ENCODE measurements at places on chromosomes 7 and 10.
A peak's percentile ranks its signal among the peaks of the same experiment; 100 is the strongest.

DNA sequence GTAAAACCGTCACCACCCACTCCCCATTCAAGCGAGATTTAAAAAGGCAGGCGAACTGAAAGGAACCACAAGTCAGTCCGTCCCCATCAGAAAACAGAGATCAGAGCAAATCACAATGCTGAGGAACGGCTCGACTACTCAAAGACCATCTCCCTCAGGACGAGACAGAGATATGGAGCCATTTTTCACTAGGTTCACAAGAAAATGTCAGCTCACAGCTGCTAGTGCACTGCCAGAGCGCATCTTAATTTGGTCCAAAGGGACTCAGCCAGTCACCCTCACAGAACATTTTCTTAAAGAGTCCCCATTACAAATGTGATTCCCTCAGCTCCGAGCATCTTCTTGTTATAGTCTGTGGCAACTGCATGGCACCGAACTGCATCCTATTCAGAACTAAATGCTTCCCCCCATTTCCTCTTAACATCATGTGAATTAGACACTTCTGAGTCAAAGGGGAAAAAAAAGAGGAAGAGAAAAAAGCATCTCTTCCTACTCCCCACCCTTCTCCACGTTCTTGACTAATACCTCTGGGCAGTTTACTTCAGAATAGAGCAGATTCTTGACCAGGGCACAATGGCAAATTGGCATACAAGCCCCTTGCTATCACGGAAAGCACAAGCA lies 683.9 kb downstream of the MAGI2 start:
- DNase-seq, result no peak

GRCh38 chr7:40099837-40100236 lies 34.6 kb downstream of the MPLKIP start:
- no peak for DNase-seq

DNA sequence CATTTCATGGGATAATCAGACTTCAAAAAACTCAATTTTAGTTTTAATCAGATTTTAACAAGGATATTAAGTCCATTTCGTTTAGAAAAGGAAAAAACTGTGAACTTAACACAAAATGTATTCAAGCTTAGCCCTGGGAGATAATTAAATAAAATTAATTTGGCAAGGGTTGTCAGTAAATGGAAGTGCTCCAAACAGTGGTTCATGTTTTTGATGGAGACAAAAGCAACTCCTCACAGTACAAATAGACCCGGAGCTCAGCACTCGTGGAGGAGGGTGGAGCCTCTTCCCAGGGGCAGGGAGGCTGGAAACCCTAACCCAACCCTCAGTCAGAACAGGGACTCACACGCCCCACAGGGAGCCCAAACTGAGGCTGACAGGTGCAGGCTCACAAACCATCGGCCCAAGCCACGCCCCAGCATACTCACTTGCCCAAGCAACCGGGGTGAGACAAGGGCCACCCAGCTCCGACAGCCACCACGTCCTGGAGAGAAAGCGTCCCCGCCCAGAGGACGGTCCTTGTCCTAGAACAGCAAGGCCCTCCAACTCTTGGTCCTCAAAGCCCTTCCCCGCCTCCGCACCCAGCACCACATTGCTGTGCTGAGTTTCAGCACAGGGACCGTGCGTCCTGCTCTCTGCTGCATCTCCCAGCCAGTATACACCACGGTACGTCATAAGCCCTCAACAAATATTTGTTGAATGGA lies 39.8 kb downstream of the MAD1L1 start:
- no peak for DNase-seq

DNA sequence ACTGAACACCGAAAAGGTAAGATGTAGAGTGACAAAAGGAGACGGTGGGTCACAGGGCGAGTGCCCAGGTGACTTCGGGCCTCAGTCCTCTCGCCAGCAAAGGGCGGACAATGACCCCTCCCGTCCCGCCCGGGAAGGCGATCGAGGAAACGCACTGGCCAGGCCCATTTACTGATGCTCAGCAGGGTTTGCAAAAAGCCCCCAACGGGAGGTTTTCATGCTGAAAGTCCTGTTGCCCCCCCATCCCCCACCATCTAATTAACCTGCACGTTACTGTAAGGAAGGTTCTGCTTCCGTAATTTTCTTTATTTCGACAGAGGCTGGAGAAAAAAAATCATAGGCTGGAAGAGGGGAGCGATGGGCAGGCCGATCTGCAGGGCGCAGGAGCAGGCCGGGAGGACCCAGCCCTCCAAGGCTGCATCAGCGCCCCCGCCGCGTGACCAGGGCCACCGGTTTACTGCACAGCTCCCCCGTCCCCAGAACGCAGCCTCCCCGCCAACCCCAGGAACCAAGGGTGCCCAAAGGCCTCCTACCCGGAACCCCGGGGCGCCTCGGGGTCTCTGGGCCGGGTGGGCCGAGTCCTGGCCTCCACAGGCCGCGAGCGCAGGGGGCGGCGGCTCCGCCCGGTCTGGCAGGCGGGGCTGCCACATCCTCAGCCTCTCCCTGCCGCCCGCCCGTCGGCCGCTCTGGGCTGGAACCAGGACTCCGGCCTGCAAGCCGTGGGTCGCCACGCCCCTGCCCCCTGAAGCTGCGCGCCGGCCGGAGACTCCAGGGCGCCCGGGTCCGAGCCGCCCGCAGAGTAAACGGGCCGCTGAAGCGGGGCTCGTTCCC lies 613 bp downstream of the OAT start:
- peak; percentile 8 for DNase-seq

- no peak for DNase-seq
Observed at GRCh38 chr7:103504505-103505135, 58.6 kb upstream of the SLC26A5 start.

GRCh38 chr10:90920986-90921666 lies at the start of gene ANKRD1:
Gene ANKRD1, minus strand, starts transcription at chr10:90921087. Its CDS starts 60 bp downstream, at chr10:90921027.
- no peak for DNase-seq

DNA sequence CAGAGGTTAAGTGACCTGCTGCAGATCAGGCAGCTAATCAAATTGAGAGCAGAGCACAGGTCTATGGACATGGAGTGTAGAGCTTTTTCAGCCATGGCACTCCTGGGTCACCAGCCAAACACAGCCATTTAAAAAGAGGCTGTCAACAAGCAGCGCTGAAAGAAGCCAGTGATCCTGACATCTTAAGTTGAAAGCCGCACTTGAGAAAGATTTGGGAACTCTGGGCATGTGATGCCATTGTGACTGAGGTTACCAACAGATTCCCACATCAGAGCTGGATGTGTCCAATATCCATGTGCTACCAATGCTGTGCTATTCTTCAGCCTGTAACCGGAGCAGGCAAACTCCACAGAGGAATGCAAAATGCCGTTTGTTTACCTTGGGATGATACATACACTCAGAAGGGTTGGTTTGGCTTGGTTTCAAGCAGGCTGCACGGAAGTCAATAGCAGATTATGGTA lies 56.2 kb upstream of the ABLIM1 start:
- DNase-seq, result no peak

- no peak for DNase-seq
Observed at GRCh38 chr7:41491308-41491707, 211.6 kb downstream of the INHBA start.

DNA sequence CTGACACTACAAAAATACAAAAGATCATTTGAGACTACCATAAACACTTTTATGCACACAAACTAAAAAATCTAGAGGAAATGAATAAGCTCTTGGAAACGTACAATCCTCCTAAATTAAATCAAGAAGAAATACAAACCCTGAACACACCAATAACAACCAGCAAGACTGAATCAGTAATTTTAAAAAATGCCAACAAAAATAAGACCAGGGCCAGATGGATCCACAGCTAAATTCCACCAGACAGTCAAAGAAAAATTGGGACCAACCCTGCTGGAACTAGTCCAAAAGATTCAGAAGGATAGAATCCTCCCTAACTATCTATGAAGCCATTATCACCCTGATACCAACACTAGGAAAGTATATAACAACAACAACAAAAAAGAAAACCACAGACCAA lies 277.4 kb downstream of the AGMO start:
- DNase-seq, result no peak

DNA sequence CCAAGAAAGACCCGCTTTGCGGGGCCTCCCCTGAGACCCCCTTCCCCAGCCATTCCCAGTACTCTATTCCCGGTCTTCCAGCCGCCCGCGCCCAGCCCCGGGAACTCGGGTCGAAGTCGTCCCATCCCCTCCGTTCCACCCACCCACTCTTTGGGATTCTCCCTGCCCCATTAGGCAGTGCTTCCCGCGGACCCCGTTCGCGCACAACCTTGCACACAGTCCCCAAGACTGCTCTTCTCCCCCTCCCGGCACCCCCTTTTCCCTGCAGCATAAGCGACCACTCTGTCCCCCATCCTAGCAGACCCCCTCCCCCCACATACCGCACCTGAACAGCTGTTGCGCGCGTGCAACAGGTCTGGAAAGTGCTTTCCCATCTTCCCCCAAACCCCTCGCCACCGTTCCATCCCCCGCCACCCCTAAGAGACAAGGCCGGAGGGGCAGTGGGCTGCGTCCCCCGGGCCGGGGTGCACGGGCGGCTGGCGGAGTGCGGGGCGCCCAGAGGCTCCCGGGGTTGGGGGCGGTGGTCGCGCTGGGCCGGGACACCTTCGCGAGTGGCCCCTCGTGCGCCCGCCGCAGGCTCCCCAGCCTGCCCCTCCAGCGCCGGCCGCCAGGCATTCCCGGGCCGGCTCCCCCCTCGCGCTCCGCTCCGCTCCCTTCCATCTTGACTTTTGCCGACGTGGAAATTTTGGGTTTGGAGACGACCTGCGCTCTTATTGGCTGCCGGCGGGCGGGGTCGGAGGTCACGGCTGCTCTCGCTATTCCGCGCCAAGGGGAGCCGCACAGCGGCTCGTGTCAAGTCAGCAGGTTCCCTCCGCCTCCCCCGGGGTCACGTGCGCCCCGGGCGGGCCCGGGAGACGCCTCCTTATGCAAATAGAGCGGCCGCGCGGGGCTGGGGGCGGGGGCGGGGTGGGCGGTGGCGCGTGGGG lies 201.2 kb upstream of the NFE2L3 start:
- peak; percentile 72 for DNase-seq

DNA sequence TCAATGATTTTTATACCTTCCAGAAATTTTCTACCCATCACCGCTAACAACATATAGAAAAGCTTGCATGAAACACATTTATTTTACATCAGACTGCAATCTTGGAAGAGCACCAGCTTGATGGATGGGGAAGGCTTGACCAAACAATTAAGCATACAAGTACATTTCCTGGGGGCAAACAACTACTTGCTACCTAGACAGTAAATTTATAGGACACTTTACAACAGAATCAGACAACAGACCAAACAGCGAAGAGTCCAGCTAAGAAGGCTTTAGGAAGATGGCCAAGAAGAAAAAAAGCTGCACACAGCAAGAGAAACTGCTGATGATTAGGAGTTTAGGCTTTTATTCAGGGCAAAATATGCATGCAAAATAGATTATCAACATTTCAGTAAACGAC lies 8.0 kb downstream of the AASS start:
- no peak for DNase-seq

DNA sequence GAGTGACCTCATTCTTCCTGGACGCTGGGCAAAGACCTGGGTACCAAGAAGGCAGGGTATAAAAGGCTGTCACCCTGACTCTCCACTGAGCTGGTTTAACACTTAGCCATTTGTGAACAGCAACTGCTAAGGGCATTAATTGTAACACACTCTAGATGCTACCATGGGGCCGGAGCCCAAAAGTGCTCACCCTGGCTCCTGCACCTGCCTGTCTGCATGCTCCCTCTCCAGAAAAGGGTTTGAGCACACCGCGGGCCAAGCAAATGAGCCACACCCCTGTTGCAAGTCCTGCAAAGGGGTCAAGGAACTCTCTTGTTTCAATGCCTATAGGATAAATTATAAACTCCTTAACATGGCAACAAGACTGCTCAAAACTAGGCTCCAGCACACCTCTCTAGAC lies 114.8 kb downstream of the TEX36 start:
- no peak for DNase-seq

DNA sequence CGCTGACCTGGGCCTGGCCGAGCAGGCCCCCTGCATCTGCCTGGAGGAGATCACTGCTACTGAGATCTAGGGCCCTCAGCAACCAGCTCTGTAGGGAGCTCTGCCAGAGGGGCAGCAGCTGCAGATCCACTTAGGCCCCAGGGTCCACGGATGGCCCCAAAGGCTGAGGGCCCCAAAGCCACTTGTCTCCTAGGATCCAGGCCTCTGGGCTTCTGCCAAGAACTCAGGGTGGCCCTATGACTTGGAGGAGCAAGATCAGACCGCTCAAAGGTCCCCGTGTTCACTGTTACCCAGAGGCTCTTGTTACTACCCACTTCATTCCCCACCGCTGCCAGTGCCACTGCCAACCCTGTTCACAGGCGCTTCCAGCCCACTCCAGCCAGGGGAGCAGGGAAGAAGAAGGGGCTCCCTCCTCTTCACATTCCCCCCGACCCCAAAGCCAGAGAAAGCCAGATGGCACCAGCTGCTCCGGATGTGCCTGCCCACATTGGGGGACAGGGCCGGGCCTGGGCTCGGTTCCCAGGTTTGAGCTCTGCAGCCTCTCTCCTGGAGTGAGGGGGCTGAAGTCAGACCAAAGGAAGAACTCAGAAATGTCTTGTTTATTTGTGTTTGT lies 7.6 kb downstream of the LZTS2 start:
- no peak for DNase-seq

GRCh38 chr7:74464931-74465886 lies 11.5 kb downstream of the GTF2IRD1 start:
- DNase-seq, result no peak

- DNase-seq, result no peak
Observed at GRCh38 chr7:98753989-98754479, 115.8 kb downstream of the TMEM130 start.

GRCh38 chr7:4718075-4718474 lies 36.0 kb downstream of the FOXK1 start:
- no peak for DNase-seq

DNA sequence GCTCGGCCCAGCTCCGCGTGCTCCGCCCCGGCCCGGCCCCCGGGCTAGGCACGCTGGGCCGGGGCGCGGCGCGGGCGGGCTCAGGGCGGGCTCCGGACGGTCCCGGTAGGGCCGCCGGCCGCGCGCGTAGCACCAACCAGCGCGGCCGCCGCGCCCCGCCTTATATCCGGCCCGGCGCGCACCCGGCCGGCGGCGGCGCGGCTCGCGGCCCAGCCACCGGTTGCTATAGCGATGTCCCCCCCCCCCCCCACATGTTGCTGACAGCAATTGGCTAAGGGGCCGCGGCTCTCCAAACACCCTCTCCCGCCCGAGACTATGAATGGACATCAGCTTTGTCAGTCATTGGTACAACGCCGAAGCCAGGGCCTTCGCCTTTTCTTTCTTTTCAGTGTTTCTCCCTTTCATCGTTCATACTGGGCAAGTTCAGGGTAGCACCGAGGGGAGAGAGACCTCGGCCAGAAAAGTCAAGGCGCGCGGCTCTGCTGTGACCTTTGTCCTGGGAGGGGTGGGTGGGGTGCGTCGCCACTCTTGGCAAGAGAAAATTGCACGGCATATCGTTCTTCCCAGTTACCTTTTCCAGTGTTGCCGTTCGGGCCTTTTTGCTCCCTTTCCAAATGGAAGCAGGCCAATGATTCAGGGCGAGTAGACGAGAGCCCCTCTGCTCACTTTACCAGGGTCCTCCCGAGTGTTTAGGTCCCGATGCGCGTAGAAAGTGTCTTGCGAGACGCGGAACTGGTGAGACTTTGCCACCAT lies 354.2 kb downstream of the DNAJB6 start:
- no peak for DNase-seq

- no peak for DNase-seq
Observed at GRCh38 chr10:661597-662222, 27.8 kb downstream of the DIP2C start.
